ENCODE measurements at places on chromosomes 2 and 18.

DNA sequence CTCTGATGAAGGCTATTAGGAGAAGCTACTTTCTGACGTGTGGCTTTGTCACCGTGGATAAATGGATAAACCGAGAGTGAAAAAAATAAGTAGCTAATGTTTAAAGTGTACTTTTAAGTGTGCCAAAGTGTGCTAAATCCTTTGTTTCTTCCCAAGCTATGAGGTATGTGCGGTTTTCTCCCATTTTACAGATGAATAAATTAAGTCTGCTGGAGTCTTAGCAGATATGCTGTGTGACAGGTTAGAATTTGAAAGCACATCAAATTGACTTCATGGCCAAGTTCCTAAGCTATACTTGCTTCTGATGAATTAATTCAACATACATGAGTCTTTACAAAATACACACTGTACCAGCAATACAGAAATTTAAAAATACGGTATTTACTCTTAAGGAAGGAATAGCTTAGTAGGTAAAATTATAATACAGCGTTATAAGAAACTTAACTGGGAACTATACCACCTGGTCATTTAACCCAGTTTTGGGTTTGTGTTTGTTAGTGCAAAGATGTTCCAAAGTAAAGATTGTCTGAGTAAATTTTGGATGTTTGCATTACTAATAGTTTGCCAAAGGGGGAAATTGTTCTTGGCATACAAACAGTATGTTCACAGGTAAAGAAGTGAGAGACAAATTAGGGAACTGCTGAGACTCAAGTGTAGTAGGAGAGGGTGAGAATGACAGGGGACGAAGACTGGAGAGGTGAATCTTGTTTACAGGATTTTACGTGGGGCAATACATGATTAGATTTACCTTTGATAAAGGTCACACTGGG lies 1.4 kb downstream of the AGPS start:
- H3K27me3 ChIP-seq = no peaks in the 10 kb centered on the region
- DNase-seq = no peak
- H3K36me3 ChIP-seq = no peaks in the 10 kb centered on the region
- peaks cover 72% of the 10 kb centered on the region for H3K4me1 ChIP-seq
- no peak overlapping the region for H3K27ac ChIP-seq

- H3K27ac ChIP-seq = no peak overlapping the region
- no peak overlapping the region for H3K4me3 ChIP-seq
- no peaks in the 10 kb centered on the region for H3K36me3 ChIP-seq
- H3K4me1 ChIP-seq = peaks cover 25% of the 10 kb centered on the region
Measured at GRCh38 chr2:128375454-128375853, 56.8 kb upstream of the HS6ST1 start.

- no peaks in the 10 kb centered on the region for H3K4me1 ChIP-seq
- no peaks in the 10 kb centered on the region for H3K36me3 ChIP-seq
- no peak for DNase-seq
- no peak overlapping the region for H3K27ac ChIP-seq
- peaks cover 20% of the 10 kb centered on the region for H3K27me3 ChIP-seq
Measured at GRCh38 chr2:232901736-232902578, 31.9 kb downstream of the SNORC start.

GRCh38 chr2:220185766-220186305 lies 558.4 kb downstream of the SLC4A3 start:
- no peaks in the 10 kb centered on the region for H3K36me3 ChIP-seq
- no peak for DNase-seq
- no peaks in the 10 kb centered on the region for H3K4me1 ChIP-seq
- no peak overlapping the region for H3K27ac ChIP-seq

DNA sequence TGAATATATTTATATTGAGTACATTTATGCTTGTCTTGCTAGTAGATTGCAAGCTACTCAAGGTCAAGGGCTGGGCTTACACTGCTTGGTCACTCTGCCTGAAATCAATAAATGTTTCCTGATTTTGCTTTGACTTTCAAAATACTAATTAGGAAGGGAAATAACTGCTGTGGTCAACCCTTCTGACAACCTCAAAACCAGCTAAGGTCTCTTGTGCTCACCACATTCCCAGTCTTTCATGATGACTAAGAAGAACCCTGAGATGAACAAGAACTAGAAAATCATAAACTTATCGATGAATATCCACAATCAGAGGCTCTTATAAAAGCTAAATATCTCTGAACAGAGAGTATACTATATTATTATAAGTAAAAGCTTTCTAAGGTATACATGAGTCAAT lies 33.3 kb downstream of the ABCB11 start:
- no peak overlapping the region for H3K27ac ChIP-seq
- H3K4me1 ChIP-seq = peaks cover 6% of the 10 kb centered on the region
- DNase-seq = no peak
- H3K27me3 ChIP-seq = no peaks in the 10 kb centered on the region

DNA sequence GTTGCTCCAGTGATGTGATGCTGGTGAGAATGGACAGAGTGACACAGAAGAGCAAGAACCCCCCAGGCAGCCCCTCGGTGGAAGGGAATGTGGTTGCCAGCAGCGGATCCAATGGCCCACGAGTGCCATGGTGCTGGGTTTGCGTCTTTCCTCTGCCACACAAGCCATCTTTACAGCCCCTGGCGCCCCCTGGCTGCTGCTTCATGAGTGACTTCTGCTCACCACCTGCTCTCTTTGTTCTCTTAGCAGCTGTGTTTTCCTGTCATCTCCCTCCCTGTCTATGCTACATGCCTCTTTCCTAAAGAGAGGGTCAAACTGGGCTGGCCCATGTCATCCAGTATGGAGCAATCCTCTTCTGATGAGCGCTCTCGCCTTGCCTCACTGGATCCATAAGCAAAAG lies 300.0 kb upstream of the SMIM21 start:
- H3K36me3 ChIP-seq = no peaks in the 10 kb centered on the region
- no peaks in the 10 kb centered on the region for H3K4me1 ChIP-seq
- H3K27me3 ChIP-seq = no peaks in the 10 kb centered on the region
- no peak overlapping the region for H3K4me3 ChIP-seq
- DNase-seq = peak; percentile 33
- H3K27ac ChIP-seq = no peak overlapping the region

GRCh38 chr18:75247611-75248421 lies 37.2 kb downstream of the TSHZ1 start:
- H3K36me3 ChIP-seq = no peaks in the 10 kb centered on the region
- H3K4me3 ChIP-seq = peak overlapping the region; percentile 48
- no peak for DNase-seq
- peaks cover 42% of the 10 kb centered on the region for H3K4me1 ChIP-seq

DNA sequence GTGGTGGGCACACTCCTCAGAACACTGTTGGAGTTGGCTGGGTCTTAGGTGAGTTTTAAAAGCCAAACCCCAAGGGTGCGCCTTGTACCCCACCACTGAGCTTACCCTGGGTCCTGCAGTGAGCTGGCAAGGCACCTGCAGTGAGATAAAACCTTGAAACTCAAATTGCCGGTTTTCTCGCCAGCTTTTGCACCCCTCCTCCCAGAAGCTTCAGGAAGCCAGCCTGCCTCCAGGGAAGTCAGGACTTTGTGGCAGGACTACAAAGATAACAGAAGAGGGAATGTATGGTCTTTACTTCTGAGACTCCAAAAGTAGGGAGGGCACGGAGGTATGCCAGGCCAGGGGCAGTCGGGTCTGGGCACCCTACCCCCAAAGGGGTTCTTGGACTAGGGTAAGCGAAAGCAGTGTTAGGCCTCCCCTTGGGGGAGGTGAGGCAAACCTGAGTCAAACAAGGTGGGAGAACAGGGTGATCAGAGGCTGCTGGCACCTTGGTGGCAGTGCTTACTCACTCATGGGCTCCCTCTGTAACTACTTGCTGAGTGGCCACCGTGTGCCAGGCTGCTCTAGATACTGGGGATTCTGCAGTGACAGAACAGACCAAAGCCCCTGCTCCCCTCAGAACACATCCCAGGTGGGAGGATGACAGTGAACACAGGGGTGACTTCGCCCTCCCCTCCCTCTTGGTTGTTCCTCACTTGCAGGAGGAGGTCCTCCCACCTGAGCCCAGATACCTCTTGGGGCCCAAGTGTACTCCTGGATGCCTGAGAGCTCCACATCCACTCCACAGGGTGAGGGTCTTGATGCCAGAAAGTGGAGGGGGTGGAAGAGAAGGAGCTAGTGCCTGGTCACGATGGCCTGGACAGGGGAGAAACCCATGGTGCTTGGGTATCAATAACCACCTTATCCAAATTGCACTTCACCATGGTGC lies 69.3 kb upstream of the RGPD5 start:
- no peak for DNase-seq
- H3K36me3 ChIP-seq = no peaks in the 10 kb centered on the region
- H3K4me1 ChIP-seq = no peaks in the 10 kb centered on the region
- no peak overlapping the region for H3K27ac ChIP-seq

DNA sequence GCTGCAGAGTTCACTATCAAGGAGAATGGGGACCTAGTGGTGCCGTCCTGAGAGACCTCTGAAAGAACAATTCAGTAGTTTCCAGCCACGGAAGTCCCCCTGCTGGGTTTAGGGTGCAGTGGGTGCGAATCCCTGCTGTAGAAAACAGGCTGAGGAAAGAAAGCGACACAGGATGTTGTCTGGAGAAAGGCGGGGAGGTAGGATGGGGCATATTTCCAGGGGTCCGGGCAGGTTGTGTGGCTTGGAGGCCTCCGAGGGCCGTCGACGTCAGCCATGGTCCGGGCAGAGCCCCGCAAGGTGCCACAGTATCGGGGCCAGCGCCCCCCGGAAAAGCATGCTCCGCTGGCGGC lies 807 bp upstream of the CREB1 start:
- H3K4me3 ChIP-seq = peak overlapping the region; percentile 76
- H3K36me3 ChIP-seq = no peaks in the 10 kb centered on the region
- DNase-seq = no peak
- H3K4me1 ChIP-seq = peaks cover 53% of the 10 kb centered on the region
- H3K27ac ChIP-seq = peak overlapping the region; percentile 100

DNA sequence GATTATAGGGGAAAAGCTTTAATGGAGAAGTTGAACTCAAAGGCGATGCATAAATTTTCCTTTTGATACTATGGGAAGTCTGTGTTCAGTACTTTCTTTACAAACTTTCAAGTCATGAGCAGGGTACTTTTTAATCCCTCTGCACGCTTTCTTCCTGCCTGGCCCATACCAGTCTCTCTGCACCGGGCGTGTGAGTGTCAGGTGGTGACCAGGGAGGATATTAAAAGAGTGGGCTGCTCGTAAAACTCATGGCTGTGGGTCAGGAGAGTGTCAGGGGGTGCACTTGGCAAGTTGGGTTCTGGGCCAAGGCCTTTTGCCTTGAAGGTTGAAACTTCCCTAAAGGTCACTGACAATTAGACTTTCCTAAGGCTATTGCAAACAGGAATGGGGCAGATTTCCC lies 367.8 kb downstream of the GPD2 start:
- no peaks in the 10 kb centered on the region for H3K27me3 ChIP-seq
- H3K27ac ChIP-seq = no peak overlapping the region
- DNase-seq = no peak
- no peak overlapping the region for H3K4me3 ChIP-seq
- H3K36me3 ChIP-seq = no peaks in the 10 kb centered on the region

- H3K27ac ChIP-seq = no peak overlapping the region
- no peaks in the 10 kb centered on the region for H3K36me3 ChIP-seq
- H3K27me3 ChIP-seq = no peaks in the 10 kb centered on the region
- H3K4me1 ChIP-seq = no peaks in the 10 kb centered on the region
- H3K4me3 ChIP-seq = no peak overlapping the region
Measured at GRCh38 chr2:161965994-161966393, 108.0 kb downstream of the DPP4 start.

DNA sequence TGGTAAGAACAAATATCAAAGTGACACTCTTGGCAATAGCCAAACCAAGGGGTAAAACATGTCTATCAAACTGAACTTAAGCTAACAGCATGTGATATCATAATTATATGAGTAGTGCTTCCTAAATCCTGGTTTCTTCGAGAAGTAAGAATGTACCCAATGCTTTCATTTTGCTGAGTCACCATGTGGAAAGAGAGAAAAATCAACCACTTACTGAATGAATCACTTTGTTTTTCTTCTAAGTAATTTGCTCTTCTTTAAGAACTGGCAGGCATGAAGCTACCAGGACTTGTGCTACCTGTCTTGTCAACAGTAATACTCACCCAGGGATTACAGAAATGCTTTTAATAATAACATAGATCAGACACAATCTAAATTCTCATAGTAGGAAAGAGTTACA lies 19.0 kb upstream of the DUSP19 start:
- no peak for DNase-seq
- H3K27ac ChIP-seq = no peak overlapping the region
- H3K4me1 ChIP-seq = peaks cover 8% of the 10 kb centered on the region
- no peak overlapping the region for H3K4me3 ChIP-seq

- DNase-seq = no peak
- no peaks in the 10 kb centered on the region for H3K4me1 ChIP-seq
- no peak overlapping the region for H3K4me3 ChIP-seq
- H3K27ac ChIP-seq = no peak overlapping the region
Measured at GRCh38 chr18:61360404-61361383, 27.5 kb downstream of the CDH20 start.

- peaks cover 52% of the 10 kb centered on the region for H3K4me1 ChIP-seq
- peak; percentile 86 for DNase-seq
- H3K36me3 ChIP-seq = peaks cover 59% of the 10 kb centered on the region
- no peaks in the 10 kb centered on the region for H3K27me3 ChIP-seq
Measured at GRCh38 chr2:86037141-86037794, 68.4 kb downstream of the POLR1A start.

GRCh38 chr2:71786291-71787107 lies 333.1 kb downstream of the DYSF start:
- DNase-seq = peak; percentile 2
- no peaks in the 10 kb centered on the region for H3K4me1 ChIP-seq
- H3K4me3 ChIP-seq = no peak overlapping the region

- H3K27ac ChIP-seq = peak overlapping the region; percentile 94
- H3K27me3 ChIP-seq = no peaks in the 10 kb centered on the region
- peak overlapping the region; percentile 56 for H3K4me3 ChIP-seq
- no peaks in the 10 kb centered on the region for H3K36me3 ChIP-seq
- no peak for DNase-seq
- H3K4me1 ChIP-seq = peaks cover 76% of the 10 kb centered on the region
Measured at GRCh38 chr2:233419602-233420391, 65.5 kb downstream of the DGKD start.

- no peak overlapping the region for H3K27ac ChIP-seq
- H3K4me1 ChIP-seq = peaks cover 13% of the 10 kb centered on the region
- DNase-seq = no peak
- H3K36me3 ChIP-seq = peaks cover 9% of the 10 kb centered on the region
- no peaks in the 10 kb centered on the region for H3K27me3 ChIP-seq
Measured at GRCh38 chr2:235049719-235050118, 97.9 kb downstream of the SH3BP4 start.

DNA sequence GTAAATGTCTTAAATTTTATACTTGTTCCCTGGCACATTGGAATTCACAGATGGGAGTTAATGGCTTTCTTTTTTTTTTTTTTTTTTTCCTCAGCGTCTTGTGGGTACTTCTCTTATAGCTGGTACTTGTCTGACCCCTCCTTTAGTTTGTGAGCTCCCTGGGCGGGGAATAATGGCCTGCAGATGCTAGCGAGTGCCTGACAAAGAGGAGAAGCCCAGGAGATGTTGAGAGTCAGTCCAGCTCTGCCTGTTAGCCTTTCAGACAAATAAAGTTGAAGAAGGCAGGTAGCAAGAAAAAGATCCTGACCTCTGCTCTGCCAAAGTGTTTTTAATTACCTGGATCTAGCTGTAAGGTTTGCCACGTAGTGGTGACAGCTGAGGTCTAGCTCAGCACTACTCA lies 6.6 kb downstream of the BCL2L11 start:
- DNase-seq = no peak
- no peak overlapping the region for H3K4me3 ChIP-seq
- no peak overlapping the region for H3K27ac ChIP-seq
- peaks cover 71% of the 10 kb centered on the region for H3K36me3 ChIP-seq

Data from heart right ventricle (tissue), 16 donors.